CD4-positive, alpha-beta T cell treated with Interleukin-2 at 100 ng/mL for 4 hours (primary cell): ENCODE measurements at places on chromosomes 4 and X.

GRCh38 chr4:102623622-102624021 lies 122.5 kb downstream of the NFKB1 start:
- DNase-seq: no peak

DNA sequence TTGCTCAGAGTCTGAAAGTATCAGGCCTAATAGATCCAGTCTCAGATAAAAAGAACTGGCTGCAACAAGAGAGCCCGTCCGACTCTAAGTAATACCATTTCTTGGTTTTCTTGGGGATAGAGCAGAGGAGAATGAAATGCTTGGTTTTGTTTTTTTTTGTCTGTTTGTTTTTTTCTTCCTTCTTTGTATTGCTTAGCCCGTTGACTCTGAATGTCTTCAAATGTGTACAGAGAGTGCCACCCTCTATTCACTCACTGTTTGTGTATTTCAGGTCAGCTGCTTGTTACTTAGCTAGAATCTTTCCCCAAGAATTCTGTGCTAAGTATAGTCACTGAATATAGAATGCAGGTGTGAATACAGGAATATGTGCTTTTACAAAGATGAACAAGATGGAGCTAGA lies 5.7 kb upstream of the TMEM156 start:
- DNase-seq: no peak

DNA sequence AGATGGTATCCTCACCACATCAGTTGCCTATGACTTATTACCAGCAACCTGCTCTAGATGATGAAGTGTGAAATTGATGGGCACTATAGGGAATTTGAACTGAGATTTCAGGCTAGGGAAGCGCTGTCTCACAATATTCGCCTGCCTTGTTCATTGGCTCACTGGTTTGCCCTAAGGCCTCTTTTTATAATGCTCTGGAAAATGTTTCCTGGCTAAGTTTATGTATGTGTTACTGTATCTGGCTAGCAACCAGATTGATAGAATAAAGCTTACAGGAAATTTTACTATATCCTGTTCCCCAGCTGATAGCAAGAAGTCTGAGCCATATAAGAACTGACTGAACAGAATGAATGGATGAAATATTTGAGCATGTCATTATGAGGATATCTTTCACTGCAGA lies 71.6 kb downstream of the GSTCD start:
- no peak for DNase-seq

GRCh38 chr4:82005158-82005557 lies 368.6 kb downstream of the HNRNPD start:
- DNase-seq: no peak

DNA sequence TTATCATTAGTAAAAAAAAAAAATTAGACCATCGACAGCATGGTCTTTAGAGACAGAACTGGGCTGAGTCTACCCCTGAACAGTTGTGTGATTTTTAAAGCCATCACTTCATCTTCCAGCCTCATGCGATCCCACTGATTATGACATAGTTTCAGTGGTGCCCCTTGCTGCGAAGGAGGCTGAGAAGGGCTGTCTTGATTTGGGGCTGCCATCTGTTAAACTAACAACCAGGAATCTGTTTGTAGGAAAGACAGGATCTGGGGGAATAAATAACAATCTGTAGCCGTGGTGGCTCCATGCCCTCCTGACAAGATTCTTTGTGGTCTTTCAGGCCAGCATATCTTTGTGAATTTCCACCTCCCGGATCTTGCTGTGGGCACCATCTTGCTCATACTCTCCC lies 17.1 kb downstream of the SLC34A2 start:
- DNase-seq: no peak

DNA sequence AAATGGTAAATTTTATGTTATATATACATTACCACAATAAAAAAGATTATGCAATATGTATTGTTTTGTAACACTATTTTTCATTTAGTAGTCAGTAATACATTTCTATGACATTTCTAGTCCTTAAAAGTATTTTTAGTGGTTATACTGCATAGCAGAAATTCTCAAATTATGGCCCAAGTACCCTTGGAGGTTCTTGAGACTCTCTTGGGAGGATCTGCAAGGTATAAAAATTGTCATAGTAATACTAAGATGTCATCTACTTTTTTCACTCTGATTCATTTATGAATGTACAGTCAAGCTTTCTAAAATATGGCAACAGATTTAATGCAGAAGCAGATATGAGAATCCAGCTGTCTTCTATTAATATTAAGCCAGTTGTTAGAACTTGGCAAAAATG lies 138.6 kb upstream of the NAP1L5 start:
- no peak for DNase-seq

DNA sequence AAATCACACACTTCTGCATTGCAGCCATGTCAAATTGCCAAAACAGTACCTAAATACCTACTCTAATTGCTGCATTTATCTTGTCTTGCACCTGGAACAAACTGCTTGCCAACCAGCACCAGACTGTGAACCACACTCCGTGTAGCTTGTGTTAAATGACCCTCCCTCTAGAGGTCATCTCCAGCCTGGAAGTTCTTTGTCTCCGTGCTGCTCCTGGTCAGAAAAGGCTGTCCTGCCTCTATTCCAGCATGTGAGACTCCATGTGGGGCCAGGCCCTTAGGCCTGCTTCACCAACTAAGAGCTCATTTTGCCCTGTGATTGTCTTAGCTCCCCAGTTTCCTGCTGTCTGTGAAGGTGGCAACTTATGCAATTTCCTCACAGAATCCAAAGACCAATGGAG lies 28.3 kb downstream of the CNGA2 start:
- no peak for DNase-seq

DNA sequence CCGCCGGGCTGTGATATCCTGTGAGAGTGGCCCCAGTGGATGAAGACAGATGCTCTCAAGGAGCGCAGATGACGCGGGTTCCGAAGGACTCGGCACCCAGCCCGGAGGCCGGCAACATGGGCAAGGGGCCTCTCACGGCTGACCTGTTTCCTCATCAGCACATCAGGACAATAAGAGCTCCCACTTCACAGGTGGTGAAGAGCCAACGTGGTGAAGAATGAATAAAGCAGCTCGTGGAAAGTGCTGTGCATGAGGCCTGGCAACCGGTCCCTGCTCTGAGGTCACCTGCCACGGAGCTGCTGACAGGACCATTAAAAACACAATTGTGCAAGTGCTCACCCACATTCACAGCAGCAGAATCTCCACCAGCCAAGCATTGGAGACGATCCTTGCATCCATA lies 22.9 kb downstream of the ABLIM2 start:
- no peak for DNase-seq

GRCh38 chrX:20681683-20682082 lies 415.0 kb upstream of the RPS6KA3 start:
- no peak for DNase-seq

GRCh38 chrX:19867411-19867732 lies 20.0 kb downstream of the SH3KBP1 start:
- no peak for DNase-seq

DNA sequence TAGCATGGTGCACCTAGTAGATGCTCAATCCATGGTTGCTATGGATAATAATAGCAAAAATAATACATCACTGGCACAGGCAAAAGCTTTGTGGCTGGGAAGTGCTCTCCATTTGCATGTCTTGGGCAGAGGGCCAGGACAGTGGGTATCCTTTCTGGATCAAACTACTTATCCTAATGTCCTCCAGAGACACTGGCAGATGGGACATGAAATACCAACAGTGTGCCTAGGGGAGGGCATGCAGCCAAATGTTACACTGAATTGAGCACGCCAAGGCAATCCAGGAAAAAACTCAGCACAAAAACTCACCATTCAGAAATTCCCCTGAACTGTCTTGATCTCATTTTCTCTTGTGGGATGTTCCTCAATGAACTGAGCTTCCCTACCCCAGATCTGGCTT lies 98.6 kb upstream of the SCML1 start:
- DNase-seq: no peak

GRCh38 chr4:75030649-75031235 lies 97.8 kb downstream of the PARM1 start:
- no peak for DNase-seq

GRCh38 chrX:150841456-150842197 lies 56.8 kb downstream of the CD99L2 start:
- DNase-seq: no peak

DNA sequence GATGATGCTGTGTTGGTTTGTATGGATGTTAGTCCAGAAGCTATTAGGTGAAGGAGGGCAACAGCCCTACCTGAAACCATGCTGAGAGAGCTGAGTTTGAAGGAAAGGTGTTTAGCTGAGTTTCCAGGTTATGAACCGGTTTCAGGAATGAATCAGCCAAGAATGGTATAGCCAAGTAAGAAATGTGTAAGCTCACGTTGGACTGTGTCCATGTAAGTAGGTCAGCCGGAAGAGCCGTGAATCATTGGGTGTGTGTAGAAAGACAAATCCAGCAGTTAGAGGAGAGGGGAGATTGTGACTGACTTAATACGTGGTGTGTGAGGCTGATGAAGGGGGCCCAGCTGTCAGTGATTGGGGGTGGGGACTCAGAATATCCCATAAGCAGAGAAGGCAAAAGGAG lies 77.2 kb upstream of the SPIN4 start:
- no peak for DNase-seq

- no peak for DNase-seq
These were observed 343.0 kb upstream of the CPEB2 start for GRCh38 chr4:14659286-14659685.

DNA sequence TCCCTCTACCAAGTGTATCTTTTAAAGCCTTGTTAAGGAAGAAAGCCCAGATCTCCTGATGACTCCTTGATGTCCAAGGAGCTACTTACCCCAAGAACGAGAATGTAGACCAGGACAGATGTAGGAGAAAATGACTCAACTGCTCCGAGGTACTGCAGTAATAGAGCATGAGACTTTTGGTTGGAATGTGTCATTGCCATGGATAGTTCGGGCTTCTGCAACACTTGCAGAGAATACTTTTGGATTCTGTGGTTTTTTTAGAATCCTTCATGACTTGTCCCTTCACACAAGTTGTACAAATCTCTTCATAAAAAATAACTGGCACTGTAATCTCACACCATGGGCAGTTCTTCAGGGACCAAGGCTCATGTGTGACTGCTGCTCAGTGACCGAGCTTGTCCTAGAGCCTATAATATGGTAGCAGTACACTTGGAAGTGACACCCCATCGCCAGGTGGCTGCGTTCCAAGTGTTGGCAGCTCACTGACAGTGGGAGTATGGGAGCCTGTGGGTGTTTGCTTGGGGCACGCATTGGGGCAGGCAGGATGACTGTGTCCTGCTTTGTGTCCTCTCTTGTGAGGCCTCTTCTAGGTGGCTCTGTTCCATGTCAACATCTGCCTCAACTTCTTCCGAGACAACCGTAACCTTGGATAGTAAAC lies 87.9 kb upstream of the WDR1 start:
- DNase-seq: no peak

GRCh38 chrX:81527881-81528440 lies 326.1 kb downstream of the SH3BGRL start:
- DNase-seq: no peak

DNA sequence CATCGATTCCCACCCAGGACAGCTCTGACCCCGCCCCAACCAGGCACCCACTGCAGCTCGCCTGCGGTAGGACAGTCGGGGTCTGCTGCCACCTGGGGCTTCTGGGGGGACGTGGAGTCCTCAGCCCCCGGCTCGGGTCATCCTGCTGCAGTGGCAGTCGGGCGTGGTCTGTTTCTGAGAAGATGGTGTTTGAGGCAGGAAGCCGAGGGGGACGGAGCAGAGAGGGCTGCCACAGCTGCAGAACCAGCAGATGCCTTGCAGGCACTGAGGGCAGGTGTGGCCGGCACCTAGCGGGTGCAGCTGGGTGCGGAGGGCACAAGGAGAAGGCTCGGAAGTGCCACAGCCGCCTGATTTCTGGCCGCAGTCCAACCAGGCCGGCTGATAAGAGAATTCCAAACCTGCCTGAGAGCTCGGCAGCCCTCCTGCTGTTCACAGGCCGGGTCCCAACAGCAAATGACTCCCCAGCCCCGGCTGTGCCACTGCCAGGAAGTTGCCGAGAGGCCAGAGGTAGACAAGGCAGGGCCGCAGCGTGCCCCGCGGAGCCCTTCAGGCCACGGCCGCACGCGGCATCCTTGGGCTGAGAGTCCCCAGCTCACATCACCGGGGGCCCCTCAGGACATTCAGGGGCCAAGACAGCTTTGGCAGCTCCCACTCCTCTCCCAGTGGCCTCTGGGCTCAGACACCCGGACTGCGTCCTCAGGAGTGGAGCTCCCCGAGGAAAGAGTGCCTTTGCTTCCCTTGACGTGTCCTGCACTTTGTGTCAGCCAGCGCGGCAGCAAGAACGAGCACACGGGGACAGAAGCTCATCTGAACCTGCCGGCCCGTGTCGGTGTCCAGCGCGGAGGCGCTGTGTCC lies 9.4 kb upstream of the CPLX1 start:
- DNase-seq: no peak

GRCh38 chr4:43339435-43339834 lies 446.9 kb downstream of the GRXCR1 start:
- no peak for DNase-seq

DNA sequence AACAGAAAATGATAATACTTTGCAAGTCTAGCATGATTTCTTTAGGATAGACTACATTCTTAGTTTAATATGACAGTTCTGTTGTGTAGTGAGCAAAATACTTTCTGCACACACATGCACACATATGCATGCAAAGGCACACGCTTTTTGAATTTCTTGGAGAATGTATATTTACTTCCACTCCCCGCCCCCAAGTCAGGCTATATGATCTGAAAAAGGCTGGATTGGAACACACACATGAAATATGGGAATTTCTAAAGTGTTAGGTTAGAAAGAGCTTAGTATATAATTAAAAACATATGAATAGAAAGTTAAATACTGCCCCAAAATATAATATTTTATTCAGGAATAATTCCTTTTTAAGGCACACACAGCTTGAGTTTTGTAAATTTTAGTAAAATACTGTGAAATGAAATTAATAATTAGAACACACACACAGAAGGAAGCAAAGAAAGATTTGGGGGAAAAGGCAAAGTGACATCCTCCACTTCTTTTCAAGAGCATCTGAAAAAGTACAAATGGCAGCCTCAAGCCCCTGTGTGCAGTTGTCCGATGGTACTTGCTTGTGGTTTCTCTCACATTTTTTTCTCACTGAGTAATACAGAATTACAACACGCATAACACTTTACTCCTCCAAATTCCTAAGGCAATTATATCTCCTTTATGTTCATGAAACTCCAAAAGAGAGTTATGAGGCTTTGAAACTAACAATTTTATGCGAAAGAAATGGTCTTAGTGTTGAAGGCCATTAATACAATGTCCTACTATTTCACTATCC lies 228.9 kb upstream of the ETNPPL start:
- DNase-seq: no peak

- no peak for DNase-seq
These were observed 76.2 kb downstream of the PTPN13 start for GRCh38 chr4:86670298-86670697.

GRCh38 chr4:52676536-52676935 lies 17.4 kb upstream of the USP46 start:
- no peak for DNase-seq

DNA sequence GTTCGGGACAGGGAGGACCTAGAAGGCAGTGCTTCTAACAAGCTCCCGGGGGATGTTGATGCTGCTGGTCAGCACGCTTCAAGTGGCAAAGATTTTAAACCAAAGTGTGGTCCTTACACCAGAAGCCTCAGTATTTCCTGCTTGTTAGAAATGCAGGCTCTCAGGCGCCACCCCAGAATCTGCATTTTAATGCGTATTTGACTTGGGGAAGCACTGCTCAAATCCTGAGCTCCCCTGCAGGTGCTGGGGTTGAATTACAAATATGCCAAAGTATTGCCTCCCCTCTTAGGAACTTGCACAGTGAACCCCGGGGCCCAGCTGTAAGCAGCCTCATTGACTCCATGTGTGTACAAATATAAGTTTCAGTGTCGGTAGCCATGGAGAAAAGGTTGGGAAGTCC lies 70.8 kb upstream of the RAI2 start:
- DNase-seq: no peak

- DNase-seq: no peak
These were observed 12.9 kb downstream of the SOD3 start for GRCh38 chr4:24808261-24808660.

GRCh38 chrX:10617999-10618351 lies 2.4 kb downstream of the MID1 start:
- DNase-seq: no peak
